ENCODE measurements at places on chromosomes 3 and 15. TPM values are rescaled to one million over a fixed set of nuclear protein-coding genes. Genes with fewer than 3 reads are reported as not detected.

Gene SKOR1
- total RNA-seq = 0.09 TPM

Gene AMIGO3
- total RNA-seq = 0.21 TPM

Gene C3orf38
- total RNA-seq = 19.9 TPM

Gene EPHA3
- not detected for total RNA-seq

Gene ADGRG7
- not detected for total RNA-seq

Gene WNT7A
- not detected for total RNA-seq

Gene PRR20G
- not detected for total RNA-seq

Gene NANOGP8
- not detected for total RNA-seq

Gene SLMAP
- 53.4 TPM for total RNA-seq

Gene SNTN
- not detected for total RNA-seq

Gene ZBTB20
- 1.6 TPM for total RNA-seq

Gene IL17RD
- 0.26 TPM for total RNA-seq
